Kidney glomerular epithelial cell (primary cell): ENCODE measurements at places on chromosomes 12 and 14.

- DNase-seq, result peak; percentile 86
Observed at GRCh38 chr12:89353188-89353822, 1.0 kb upstream of the DUSP6 start.

GRCh38 chr12:103824290-103824689 lies 16.7 kb downstream of the NT5DC3 start:
- no peak for DNase-seq

- no peak for DNase-seq
Observed at GRCh38 chr14:88804035-88804434, 11.3 kb upstream of the EML5 start.

DNA sequence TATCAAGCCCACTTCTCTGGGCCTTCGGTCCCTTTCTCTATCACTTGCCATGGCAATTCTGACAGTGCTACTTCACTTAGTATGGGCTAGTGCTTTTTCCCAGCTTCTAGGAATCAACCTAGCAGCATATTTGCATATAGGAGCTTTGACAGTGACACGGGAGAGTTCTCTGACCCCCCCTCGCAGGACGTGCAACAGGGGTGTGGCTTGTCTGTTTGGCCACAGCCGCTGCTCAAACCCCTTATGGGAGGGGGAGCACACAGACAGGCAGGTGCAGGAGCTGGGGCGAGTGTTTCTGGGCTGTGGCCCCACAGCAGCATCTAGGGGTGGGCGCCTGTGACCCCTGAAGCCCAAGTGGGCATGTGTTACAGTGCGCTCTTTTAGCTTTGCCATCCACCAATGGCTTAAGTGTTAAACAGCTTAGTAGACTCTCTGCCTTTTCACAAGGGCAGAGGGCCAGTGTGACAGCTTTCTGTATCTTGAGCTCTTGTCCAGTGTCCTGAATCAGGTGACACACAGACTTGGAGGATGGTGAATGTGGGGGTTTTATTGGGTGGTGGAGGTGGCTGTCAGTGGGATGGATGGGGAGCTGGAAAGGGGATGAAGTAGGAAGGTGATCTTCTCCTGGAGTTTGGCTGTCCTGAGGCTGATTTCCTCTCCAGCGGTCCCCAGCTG lies 229.3 kb downstream of the PCNX1 start:
- no peak for DNase-seq

DNA sequence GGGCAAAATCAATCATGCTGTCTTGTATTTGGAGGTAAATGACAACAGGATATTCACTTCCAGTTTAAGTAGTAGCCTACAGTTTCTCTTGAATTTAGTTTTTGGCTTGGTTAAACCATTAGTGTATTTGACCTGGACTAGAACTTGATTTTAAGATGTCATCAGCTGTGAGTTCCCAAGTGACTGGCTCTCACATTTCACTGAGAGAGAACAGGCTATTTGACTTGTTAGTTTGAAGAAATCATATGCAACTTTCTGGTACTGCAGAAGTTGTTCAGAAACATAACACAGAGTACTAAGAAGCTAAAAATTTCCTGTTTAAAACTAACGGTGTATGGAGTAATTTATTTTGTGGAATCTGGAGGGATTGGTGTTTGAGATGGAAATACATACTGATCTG lies 22.3 kb downstream of the MNAT1 start:
- no peak for DNase-seq

- DNase-seq, result no peak
Observed at GRCh38 chr14:100885617-100886016, 17.9 kb downstream of the RTL1 start.

GRCh38 chr12:89140602-89141238 lies 211.6 kb downstream of the DUSP6 start:
- no peak for DNase-seq

- no peak for DNase-seq
Observed at GRCh38 chr12:17060260-17060659, 454.3 kb upstream of the LMO3 start.

GRCh38 chr12:30813525-30814294 lies 59.0 kb upstream of the CAPRIN2 start:
- DNase-seq, result no peak

DNA sequence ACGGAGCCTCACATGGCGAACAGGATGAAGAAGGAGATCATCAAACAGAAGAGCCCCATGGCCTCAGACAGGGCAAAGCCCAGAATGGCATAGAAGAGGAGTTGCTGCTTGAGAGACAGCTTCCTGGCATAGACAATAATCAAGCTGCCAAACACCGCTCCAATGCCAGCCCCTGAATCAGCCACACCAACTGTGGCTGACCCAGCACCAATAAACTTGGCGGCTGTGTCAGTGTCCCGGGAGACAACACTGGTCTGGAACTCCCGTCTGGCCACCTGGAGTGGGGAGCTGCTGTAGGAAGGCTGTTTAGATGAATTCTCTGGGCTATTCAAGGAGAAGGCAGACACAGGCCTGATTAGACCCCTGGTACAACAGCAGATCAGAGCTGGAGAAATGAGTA lies 100.1 kb downstream of the HEATR5A start:
- no peak for DNase-seq

DNA sequence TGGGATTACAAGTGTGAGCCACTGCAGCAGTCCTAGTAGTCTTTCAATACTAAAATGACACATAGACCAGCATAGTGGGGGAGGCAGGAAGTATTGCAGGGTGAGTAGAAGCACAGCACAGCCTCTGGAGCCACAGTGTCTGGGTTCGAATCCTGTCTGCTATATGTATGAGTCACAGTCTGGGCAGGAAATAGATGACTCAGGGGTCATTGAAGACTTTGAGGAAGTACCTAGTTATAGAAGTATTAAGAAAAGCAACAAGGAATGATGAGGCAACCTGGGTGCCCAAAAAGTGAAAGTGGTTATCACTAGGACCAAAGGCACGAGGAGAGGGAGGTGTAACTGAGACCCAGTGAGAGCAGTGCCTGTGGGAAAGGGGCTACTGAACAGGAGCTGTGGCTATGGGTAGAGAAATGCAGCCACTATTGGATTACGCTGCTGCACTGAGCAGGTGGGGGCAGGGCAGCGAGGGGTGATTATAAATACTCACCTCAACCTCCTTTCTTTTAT lies 124.0 kb downstream of the PDE3A start:
- DNase-seq, result no peak

- DNase-seq, result peak; percentile 54
Observed at GRCh38 chr12:9039397-9039977, 50.1 kb downstream of the KLRG1 start.

DNA sequence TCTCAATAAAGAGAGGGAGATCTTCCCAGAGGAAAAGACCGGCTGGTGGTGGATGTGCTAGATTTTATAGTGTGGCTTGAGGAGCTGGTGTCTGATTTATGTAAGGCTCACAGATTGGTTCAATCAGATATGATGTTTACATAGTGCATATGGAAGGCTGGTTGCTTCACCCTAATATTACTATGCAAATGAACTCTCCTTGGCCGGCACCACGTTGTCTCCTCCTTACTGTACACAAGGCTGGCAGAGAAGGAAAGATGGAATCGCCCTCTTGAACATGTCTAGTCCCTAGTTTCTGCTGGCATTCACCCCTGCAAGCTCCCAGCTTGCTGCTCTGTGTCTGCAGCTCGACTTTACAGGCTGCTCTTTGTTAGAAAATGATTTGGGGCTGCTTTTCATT lies 8.9 kb downstream of the FAM186A start:
- no peak for DNase-seq

- no peak for DNase-seq
Observed at GRCh38 chr14:34943506-34943905, 39.3 kb upstream of the SRP54 start.

DNA sequence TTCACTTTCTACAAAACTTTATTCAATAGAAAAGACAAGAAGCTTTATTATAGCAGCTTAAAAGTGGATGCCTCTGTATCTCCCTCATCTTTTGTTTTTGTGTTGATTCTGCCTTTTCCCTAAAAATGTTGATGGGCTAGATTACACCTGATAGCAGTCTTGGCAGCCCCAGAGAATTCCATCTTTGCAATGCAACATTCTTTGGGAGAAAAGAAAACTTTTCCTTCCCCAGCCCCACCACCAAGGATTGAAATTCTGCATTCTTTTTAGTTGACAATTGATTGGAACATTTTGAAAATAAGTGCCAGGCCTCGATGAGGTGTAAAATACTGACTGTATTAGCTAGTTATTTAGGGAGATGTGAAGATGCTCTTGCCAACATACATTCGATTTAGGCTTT lies 306.8 kb upstream of the G2E3 start:
- no peak for DNase-seq

DNA sequence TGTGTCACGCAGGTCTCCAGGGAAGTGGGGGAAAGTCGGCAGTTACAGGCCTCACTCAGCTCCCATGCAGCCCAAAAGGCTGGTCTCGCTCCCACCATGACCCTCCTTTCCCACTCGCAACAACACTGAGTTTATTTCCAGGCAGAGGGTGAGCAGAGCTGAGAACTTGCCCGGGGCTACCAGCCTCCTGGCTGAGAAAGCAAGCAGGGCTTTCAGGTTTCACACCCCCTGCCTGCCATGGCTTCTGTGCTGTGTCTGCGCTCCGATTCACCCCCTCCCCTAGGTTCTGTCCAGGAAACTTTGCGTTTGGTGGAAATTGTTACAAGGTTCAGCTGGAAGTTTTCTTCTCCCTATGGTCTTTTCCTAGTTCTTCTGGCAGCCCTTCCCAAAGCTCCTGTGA lies 17.1 kb downstream of the OR10G2 start:
- no peak for DNase-seq

GRCh38 chr14:73722581-73722980 lies 8.4 kb upstream of the PNMA1 start:
- no peak for DNase-seq

GRCh38 chr14:98444077-98444476 lies 827.9 kb downstream of the BCL11B start:
- DNase-seq, result no peak
